Left renal cortex interstitium (tissue), 4 donors: ENCODE measurements at places on chromosomes 3 and 15. TPM values are rescaled to one million over a fixed set of nuclear protein-coding genes. Genes with fewer than 3 reads are reported as not detected.

DNA sequence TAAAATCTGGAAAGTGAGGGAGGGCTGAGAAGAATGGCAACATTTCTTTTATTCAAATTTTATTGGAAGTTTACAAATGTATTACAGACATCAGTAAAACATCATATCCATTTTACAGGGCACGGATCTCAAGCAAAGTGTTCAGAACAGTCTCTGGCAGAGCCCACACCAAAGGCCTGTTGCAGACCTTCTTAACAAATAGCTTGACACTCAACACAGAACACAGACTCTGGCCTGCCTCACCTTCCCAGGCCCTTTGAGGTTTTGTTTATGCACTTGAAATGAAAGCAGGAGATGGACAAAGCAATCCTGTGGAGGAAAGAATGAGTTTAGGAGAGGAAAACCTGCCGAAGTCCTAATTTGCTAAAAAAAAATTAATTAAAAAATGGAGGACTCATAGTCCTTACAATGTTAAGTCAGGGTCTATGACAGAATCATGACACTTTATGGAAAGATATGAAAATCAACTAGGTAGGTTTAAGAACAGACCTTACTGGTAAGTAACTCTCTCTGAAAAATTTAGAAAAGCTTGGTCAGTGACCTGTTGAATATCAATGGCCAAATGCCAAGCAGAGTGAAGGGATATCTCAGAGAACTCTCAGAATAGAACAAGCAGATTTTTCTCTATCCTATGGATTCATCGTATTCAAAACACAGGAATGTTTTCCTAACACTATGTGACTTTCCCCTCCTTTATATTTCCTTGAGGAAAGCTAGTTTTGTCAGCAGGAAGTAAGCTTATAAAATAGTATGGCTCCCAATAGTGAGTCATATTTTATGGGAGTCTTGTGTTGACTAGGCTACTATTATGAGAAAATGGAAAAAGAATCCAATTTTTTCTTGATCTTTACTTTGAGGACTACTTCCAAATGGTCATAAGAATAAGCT, 70.8 kb upstream of the PSMD6 start:
- no peak for DNase-seq

DNA sequence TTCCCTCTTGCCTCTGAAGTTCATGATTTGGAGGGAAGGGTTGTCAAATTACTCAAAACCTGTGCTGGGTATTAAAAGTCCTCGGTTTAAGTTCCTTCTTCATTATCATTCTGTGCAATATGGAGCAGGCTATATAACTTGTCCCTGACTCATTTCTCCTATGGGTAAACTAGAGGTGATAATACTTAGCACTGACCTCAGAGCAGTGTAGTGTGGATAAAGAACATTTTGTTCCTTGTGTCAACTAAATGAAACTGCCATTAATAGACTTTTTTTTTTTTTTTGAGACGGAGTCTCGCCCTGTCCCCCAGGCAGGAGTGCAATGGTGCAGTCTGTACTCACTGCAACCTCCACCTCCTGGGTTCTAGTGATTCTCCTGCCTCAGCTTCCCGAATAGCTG, 2.2 kb upstream of the BBX start:
- no peak for DNase-seq

DNA sequence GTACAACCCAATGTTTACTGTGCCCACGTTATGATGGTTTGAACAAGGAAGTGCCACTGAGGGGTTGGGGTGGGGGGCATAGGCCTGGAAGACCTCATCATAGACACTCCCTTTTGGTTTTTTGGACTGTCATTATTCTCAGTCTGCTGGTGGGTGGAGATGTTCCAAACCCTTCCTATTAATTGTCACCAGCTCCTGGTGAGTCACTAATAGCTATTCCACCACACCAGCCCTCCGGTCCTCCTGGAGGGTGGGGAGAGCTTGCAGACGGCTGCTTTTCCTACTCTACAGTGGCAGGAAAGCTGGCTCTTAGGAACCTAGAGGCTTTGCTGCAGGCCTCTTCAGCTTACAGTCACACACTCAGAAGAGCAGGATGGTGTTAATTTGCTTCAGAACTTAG, 9.0 kb upstream of the COPG1 start:
- DNase-seq = no peak

GRCh38 chr3:155407331-155407730, 113.8 kb upstream of the STRIT1 start:
- no peak for DNase-seq

GRCh38 chr3:22159004-22159695, 408.1 kb upstream of the ZNF385D start:
- no peak for DNase-seq

Gene ADGRG7
- 0.05 TPM for polyA plus RNA-seq

Gene LRRC2
- 2.3 TPM for polyA plus RNA-seq

Gene PPP1R2
- 64.1 TPM for polyA plus RNA-seq

Gene SCN10A
- not detected for polyA plus RNA-seq

Gene ABHD17C
- polyA plus RNA-seq = 25.2 TPM

Gene KLHL6
- 1.5 TPM for polyA plus RNA-seq
